Muscle of arm (tissue), 14 donors: ENCODE measurements at places on chromosomes 11 and 22. TPM values are rescaled to one million over a fixed set of nuclear protein-coding genes. Genes with fewer than 3 reads are reported as not detected.

SAA4 gene
- not detected for polyA plus RNA-seq

TMEM45B gene
- 1.2 TPM for polyA plus RNA-seq

TMEM191C gene
- 0.48 TPM for polyA plus RNA-seq

APOA4 gene
- polyA plus RNA-seq, result not detected

KREMEN1 gene
- polyA plus RNA-seq, result 94.1 TPM

BEST1 gene
- 3.5 TPM for polyA plus RNA-seq

CARNS1 gene
- polyA plus RNA-seq, result 54.6 TPM

LMNTD2 gene
- polyA plus RNA-seq, result 0.35 TPM

OR8H1 gene
- polyA plus RNA-seq, result not detected

CRYBB1 gene
- polyA plus RNA-seq, result not detected

DAGLA gene
- polyA plus RNA-seq, result 4.2 TPM

SEZ6L gene
- not detected for polyA plus RNA-seq

MLC1 gene
- not detected for polyA plus RNA-seq

C11orf21 gene
- 5.5 TPM for polyA plus RNA-seq

TNNT3 gene
- polyA plus RNA-seq, result 3,214 TPM

ABCC8 gene
- 4.5 TPM for polyA plus RNA-seq

SF3A1 gene
- polyA plus RNA-seq, result 63.0 TPM

CCDC90B gene
- 96.0 TPM for polyA plus RNA-seq

GTSE1 gene
- 20.9 TPM for polyA plus RNA-seq

DBX1 gene
- polyA plus RNA-seq, result 3.3 TPM

OR51I1 gene
- not detected for polyA plus RNA-seq

IL17REL gene
- polyA plus RNA-seq, result 0.92 TPM

EFCAB6 gene
- polyA plus RNA-seq, result 1.6 TPM

GGTLC2 gene
- not detected for polyA plus RNA-seq

HORMAD2 gene
- polyA plus RNA-seq, result not detected

SRRD gene
- 23.9 TPM for polyA plus RNA-seq

ACR gene
- polyA plus RNA-seq, result not detected

FAM111B gene
- polyA plus RNA-seq, result 14.9 TPM

POU2AF3 gene
- polyA plus RNA-seq, result 11.4 TPM

MAPK11 gene
- 5.8 TPM for polyA plus RNA-seq

SCN2B gene
- polyA plus RNA-seq, result 5.0 TPM

DHCR7 gene
- polyA plus RNA-seq, result 12.8 TPM

PAX6 gene
- 0.31 TPM for polyA plus RNA-seq

USP2 gene
- polyA plus RNA-seq, result 25.4 TPM

ZBED5 gene
- polyA plus RNA-seq, result 105 TPM

MMP13 gene
- polyA plus RNA-seq, result not detected

CHRNA10 gene
- polyA plus RNA-seq, result 2.9 TPM

TOLLIP gene
- 20.1 TPM for polyA plus RNA-seq

BARX2 gene
- polyA plus RNA-seq, result 1.4 TPM

PTPRCAP gene
- polyA plus RNA-seq, result 1.4 TPM

FAT3 gene
- 3.5 TPM for polyA plus RNA-seq

PACSIN2 gene
- polyA plus RNA-seq, result 27.0 TPM

CSNK2A3 gene
- polyA plus RNA-seq, result not detected

PARVG gene
- 9.1 TPM for polyA plus RNA-seq

PGM2L1 gene
- polyA plus RNA-seq, result 7.5 TPM

SCGB2A2 gene
- polyA plus RNA-seq, result not detected

EHF gene
- polyA plus RNA-seq, result not detected
